ENCODE measurements at places on chromosomes 4 and X.

- DNase-seq = no peak
Measured at GRCh38 chr4:138299881-138300280, 57.7 kb upstream of the SLC7A11 start.

DNA sequence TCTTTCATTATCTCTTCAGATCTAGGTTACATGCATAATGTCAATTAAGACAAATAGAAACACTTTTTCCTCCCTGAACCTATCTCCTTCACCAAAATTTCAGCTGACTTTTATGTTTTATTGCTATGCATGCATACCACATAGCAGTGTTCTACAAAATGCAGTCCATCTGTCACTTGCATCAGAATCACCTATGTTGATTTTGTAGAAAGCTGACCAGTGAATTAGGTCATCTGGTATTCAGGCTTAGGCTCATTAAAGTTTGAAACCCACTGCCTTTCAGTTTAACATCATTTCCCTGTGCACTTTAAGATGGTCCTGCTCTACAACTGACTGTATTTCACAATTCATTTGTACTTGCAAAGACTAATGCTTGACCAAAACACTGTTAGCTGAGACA, 277.9 kb downstream of the CFAP299 start:
- DNase-seq = no peak

DNA sequence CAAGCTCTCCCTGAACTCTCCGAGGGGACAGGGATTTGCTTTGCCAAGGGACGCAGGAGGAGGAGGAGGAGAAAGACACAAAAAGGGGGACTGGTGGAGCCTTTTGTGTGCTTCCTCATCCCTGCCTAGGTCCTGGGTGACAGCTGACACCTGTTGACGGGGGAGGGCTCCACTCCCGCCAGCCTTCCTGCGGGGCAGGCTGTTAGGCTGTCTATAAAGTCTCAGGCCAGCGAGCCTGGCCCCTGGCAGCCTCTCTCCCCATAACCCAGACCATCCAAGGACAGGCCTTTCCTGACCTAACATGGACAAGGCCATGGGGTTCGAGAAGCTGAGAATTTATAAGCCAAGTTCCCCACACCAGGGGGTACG, 832 bp upstream of the EVC2 start:
- no peak for DNase-seq

DNA sequence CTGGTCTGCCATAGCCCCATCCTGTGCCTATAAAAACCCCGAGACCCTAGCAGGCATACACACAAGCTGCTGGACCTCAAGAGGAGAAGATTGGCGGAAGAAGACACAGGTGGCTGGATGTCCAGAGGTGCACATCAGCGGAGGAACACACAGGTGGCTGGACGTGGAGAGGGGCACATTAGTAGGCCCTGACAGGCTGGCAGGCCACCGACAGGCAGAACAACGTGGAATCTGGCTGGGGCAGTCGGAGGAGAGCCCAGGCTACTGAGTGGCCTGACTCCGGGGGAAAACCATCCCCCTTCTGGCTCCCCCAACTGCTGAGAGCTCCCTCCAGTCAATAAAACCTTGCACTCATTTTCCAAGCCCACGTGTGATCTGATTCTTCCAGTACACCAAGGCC, 512.5 kb upstream of the AMOT start:
- DNase-seq = no peak

DNA sequence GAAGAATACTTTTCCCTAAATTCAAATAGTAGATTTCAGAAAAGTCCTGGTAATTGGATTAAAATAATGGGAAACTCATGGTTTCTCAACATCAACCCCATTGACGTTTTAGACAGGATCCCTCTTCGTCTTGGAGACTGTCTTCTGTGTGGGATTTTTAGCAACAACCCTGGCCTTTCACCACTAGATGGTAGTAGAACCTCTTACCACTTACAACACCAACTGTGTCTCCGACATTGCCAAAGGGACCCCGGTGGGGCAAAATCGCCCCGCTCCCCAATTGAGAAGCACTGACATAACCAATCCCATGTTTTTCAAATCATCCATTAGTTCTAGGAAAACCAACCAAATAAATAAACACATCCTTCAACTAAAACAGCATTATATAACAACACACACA, 16.9 kb upstream of the ANOS1 start:
- DNase-seq = no peak

- no peak for DNase-seq
Measured at GRCh38 chr4:8552024-8552423, 28.2 kb upstream of the GPR78 start.

- no peak for DNase-seq
Measured at GRCh38 chrX:46185923-46186810, 359.1 kb downstream of the ZNF674 start.

DNA sequence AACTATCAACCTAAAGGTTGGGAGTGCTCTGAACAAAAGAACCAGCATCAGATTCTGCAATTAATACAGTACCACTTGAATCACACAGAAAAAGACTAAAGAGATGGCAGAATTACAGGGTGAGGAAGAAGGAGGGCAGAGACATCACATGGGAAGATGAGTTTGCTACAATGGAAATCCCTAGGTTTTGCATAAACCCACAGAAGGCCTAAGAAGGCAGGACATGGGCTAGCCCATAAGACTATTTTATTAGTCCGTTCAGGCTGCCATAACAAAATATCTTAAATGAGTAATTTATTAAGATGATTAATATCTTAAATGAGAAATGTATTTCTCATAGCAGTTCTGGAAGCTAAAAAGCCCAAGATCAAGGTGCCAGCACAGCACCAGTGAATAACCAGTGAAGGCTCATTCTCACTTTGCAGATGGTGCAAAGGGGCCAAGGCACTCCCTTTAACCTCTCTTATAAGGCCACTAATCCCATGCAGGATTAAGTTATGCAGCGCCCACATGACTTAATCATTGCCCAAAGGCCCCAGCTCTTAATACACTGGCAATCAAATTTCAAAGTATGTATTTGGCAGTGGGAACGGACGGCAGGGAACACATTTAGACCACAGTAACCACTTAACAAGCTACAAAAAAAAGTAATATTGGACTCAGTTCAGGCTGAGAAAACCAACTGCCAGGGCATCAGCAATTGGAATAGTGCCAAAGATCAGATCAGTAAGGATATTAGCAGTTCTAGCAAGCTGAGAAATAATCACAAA, 47.6 kb upstream of the NEUROG2 start:
- DNase-seq = no peak

- DNase-seq = no peak
Measured at GRCh38 chr4:176611381-176611780, 181.3 kb downstream of the VEGFC start.

DNA sequence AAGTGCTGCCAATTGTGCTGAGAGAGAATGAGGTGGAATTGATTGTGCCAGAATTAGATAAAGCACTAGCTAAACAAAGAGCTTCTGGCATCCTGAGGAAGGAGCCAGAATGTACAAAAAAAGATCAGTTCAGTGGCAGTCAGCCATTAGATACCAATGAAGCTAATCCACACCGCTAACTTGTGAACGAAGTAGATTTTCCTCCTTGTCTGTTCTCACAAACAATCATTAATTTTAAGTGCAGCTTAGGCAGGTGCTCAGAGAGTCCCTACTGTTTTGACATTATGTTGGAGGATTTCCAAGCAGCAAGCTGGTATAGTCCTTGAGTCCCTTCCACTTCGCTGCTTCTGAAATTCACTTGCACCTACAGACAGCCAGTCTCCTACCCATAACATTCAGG, 617.4 kb downstream of the CENPC start:
- no peak for DNase-seq

- no peak for DNase-seq
Measured at GRCh38 chr4:125060376-125060775, 254.4 kb upstream of the FAT4 start.

DNA sequence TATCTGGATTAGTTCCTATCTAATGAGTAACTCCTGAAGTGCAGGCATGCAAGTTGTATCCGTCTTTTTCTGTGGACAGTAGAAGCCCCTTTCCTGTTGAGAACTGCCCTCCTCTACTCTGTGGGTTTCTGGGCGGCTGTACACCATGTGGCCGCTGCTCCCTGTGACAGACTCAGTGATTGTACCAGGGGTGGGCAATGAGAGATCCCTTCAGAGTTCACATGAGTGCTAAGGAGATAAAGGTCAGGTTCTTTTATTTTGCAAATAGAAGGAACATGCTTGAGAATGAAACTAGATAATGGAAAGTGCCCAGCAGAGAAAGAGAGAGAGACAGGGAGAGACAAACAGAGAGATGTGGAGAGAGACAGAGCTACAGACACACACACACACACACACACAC, 76.4 kb upstream of the TAPT1 start:
- DNase-seq = no peak

- DNase-seq = no peak
Measured at GRCh38 chrX:134718105-134718965, 60.1 kb upstream of the PLAC1 start.

DNA sequence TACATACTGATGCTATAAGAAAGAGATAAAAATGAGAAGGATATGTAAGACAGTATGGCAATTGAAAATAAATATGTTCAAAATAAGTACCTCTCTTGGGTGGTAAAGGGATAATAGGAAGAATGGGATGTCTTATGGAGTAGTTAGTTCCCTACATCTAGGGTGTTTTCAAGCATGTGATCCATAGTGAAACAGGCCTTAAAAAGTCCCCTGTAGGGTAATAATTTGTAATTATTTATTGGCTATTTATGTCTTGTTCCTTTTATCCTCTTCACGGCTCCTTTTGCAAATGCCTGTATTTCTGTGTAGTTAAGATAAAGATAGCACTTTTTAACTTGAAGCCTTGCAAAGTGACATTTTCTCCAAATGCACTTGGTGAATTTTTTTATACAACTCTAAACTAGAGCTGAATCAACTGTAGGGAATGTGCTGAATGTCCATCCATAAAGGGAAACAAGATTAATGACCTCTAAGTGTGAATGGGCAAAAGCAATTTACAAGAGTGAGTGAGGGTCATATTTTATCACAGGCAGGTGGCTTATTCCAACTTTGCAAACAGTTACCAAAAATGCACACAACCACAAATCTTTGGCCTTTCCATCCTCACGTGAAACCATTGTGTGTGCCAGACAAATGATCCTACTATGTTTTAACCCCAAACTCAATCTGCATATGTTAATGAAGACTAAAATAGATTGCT, 299.0 kb downstream of the KCNIP4 start:
- no peak for DNase-seq

DNA sequence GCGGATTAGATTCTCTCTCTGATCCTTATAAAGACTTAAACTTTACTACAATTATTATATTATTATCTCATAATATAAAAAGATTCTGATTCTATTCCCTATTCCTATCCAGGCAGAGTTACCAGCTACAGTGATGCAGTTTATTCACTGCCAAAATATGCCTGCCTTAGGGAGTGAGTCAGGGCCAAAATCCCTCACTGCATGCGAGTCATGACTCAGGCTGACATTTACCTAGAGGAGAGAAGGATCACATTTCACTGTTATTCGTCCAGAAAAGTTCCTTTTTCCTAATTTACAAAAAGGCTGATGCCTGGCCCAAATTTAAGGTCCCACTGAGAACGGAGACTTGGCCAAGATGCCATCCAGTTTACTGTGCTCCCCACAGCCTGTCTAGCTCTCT, 168.5 kb upstream of the LDB2 start:
- no peak for DNase-seq

- DNase-seq = no peak
Measured at GRCh38 chr4:5048721-5049120, 2.6 kb upstream of the STK32B start.

DNA sequence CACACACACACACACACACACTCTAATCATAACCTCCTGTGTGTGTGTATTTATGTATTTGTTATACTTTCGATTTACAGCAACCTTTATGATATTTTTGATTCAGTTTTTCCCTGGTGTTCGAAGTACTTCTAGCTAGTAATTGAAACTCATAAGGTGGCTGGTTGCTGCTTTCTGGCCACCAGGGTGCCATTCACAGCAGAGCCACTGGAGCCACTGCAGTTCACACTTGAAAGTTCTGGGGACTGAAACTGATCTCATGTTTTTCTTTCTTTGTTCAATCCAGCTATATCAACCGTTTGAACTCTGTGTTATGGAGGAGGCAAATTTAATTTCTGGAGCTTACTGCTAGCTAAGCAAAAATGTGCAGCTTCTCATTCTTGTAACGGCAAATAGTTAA, 419.4 kb downstream of the ADGRL3 start:
- no peak for DNase-seq

GRCh38 chrX:31331015-31331414, 259.2 kb upstream of the FTHL17 start:
- DNase-seq = no peak

Measured in NT2/D1 (cell line).